ENCODE measurements at places on chromosomes 5 and 9. TPM values are rescaled to one million over a fixed set of nuclear protein-coding genes. Genes with fewer than 3 reads are reported as not detected.

GRCh38 chr5:131640043-131640856 is 5.2 kb upstream of the RAPGEF6 start:
- DNase-seq, result no peak

DNA sequence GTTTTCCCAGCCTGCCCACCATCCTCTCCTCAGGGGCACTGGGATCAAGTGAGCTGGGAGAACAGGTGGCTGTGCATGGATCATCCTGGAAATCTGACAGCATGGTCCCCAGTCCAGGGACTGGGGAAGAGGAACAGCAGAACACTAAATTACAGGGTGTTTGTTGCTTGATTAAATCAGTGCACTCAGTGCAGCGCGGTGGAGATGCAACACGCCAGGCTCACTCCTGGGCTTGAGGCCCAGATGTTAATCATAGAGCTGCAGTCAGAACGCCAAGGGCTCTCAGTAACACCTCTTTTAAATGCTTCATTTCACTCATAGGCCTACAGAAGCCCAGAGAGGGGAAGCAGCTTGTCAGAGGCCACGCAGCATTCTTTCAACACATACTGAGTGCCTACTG is 14.2 kb upstream of the LARP1 start:
- DNase-seq, result peak; percentile 76

DNA sequence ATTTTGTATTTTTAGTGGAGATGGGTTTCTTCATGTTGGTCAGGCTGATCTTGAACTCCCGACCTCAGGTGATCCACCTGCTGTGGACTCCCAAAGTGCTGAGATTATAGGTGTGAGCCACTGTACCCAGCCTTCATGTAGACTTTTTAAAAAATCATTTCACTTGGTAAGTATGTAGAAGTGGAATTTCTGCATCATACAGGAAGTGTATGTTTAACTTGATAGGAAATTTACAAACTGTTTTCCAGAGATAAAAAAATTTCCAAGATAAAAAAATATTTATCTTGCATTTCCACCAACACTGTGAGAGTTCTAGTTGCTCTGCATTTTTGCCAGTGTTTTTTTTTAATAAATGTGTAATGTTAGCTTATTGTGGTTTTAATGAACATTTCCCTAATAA is 155.8 kb downstream of the ZNF608 start:
- DNase-seq, result no peak

DNA sequence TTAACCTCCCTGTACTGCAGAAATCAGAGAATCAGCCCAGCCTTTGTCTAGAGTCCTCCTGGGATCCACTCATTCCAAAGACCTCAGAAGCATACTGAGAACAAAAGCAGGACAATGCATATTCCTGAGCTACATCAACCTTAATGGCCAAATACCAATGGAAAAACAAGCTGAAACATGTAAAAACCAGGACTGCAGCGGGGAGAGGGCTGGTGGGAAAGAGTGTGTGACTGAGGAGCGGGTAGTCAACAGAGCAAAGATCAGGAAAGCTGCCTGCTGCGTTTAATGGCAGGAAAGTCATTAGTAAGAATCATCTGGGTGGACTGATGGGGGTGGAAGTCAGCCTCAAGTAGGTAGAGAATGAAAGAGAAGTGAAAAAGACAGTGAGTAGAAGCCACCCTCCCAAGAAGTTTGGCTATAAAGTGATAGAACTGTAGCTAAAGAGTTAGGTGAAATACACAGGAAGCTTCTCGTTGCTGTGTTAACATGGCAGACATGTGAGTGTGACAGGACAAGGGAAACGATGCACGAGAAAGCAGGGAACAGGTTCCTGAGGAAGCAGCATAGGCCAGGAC is 88.1 kb downstream of the OTULIN start:
- no peak for DNase-seq

DNA sequence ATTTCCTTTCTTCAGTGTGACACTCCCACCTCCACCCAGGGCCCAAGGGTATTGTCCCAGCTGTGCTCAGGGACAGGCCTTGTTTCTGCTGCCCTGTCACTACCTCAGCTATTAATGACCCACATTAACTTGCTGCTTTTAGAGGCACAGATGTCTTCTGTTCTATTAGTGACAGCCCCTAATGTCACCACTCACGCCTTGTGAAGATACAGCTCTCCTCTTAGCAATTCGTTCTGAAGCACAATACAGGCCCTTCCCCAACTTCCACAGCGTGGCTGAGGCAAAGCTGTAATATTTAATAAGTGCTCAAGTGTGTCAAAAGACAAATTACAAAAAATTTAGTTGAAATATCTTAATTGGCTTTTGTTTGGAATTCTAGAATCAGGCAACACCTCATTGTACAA is 44.7 kb upstream of the HMGCS1 start:
- DNase-seq, result no peak

GRCh38 chr9:1429297-1429696 is 379.1 kb downstream of the DMRT2 start:
- peak; percentile 31 for DNase-seq

DNA sequence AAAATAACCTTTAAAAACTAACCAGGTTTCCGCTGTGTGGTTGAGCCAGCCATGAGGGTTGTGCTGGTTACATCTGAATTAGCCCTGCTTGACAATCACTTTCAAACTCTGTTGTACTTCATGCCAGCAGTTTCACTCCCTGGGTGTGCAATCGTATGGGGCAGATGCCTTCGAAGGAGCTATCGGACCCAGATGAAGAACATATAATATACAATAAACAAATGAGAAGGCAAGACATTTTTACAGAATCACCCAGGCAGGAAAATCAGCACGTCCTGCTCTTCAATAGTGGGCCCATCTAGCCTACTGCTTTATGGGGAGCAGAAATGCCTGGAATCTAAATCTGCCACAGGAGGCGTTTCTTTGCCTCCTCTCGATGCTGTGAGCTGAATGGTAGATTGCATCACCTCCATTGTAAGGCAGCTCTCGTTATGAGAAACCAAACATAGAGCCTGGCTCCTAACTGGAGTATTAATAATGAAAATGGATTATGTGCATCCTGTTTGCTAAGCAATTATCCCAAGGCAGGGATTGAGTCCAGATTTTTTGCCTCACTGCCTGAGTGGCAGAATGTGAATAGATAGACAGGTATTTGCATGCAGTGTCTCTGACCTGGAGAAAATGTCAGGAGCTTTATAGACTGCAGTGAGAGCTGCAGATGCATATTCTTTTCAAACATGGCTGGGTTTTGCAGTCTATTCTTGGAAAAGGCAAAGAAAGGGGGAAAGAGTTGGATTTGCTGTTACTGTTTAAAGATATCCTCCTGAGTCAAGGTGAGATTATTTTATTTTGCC is 143.3 kb upstream of the SMARCA2 start:
- DNase-seq, result no peak

DNA sequence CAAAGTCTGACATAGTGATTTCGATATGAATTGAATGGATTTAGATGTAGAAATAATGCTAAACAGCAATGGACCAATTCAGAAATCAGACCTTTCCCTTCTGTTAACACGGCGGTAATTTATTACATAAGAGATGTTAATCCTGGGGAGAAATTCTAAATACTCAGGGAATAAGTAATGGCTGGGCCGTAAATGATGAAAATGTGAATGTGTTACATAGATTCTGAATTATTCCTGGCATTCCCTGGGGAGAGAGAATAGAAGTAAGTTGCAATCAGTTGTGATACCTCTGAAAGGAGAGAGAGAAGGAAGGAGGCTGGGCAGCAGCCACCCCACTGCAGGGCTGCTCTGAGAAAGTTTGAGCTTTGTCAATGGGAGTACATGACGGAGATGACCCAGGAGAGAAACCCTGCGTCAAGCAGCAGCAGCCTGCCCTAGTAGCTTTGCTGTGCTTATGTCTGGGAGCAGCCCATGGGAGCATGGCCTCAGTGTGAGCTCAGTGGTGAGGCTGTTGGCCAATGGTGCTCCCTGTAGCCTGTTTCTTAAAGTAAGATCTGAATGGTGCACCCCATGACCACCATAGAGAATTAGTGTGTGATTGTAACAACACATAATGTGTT is 420.1 kb downstream of the MTRR start:
- DNase-seq, result no peak

DNA sequence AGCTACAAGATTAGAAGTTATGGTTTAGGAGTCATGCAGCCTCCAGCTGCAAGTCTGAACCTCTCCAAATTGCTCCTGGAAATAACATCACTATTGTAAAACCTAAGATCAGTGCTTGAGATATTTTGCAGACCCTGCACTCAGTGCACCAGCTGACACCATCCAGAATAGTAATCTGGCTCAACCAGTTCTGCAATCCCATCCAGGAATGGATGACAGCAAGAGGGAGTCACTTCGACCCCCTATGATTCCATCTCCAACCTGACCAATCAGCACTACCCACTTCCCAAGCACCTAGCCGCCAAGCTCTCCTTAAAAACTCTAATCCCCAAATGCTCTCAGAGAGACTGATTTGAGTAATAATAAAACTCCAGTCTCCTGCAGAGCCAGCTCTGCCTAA is 37.9 kb upstream of the NR4A3 start:
- no peak for DNase-seq

GRCh38 chr5:95132096-95132495 is 152.8 kb downstream of the MCTP1 start:
- no peak for DNase-seq

DNA sequence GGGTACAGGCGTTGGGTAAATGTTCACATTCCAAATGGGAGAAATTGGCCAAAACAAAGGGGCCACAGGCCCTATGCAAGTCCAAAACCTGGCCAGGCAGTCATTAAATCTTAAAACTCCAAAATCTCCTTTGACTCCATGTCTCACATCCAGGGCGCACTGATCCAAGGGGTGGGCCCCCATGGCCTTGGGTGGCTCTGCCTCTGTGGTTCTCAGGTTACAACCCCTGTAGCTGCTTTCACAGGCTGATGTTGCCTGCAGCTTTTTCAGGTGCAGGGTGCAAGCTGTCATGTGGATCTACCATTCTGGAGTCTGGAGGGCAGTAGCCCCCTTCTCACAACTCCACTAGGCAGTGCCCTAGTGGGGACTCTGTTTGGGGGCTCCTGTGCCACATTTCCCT is 44.8 kb downstream of the NLN start:
- no peak for DNase-seq

DNA sequence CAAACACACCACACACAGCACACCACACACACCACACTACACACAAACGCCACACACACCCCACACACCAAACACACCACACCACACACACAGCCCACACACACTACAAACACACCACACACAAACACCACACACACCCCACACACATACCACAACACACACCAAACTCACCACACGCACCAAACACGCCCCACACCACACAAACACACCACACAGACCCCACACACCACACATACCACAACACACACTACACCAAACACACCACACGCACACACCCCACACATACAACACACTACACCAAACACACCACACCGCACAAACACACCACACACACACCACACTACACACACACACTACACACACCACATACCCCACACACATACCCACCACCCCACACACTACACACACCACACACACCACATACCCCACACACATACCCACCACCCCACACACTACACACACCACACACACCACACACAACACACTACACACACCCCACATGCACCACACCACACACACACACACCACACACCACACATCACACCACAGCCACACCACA is 151.2 kb downstream of the ERCC6L2 start:
- DNase-seq, result no peak

GRCh38 chr9:114112325-114112724 is 13.2 kb upstream of the KIF12 start:
- no peak for DNase-seq

DNA sequence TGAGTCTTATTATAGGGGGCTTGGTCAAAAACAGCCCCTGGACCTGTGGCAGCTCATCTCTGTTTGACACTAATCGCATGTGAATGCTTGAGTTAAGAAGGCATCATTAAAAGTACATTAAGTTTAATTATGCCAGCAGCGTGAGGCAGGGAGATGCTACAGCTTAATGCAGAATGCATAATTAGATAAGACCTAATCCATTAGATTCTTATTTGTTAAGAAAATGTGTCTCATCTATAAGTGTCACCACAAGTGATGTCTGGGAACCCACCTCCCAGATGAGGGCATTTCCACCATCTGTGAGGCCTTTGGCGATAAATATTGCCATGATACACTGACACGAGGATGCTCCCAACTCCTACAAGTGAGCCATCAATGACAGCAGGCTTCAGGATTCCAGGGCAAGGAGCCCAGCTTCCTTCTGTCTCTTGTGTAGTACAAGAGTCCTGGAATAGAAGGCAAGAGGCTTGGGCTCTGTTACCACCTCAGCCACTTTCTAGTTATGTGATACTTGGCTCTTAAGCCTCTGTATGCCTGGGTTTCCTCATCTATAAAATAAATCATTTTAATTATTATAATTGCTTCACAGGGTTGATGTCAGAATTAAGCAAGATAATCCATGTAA is 202.7 kb downstream of the FAM114A2 start:
- no peak for DNase-seq

DNA sequence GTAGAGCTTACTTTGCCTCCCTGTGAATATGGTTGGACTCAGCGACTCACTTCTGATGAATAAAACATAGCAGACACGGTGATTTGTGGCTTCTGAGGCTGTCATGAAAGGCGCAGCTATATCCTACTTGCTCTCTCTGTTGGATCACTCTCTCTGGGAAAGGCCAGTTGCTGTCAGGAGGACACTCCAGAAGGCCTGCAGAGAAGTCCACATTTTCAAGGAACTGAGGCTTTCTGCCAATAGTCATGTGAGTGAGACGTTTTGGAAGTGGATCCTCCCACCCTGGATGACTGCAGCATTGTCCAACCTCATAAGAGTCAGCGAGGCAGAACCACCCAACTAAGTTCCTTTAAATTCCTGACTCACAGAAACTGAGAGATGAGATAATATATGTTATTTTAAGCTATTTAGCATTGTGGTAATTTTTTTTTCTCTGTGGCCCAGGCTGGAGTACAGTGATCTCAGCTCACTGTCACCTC is 156.0 kb upstream of the MAST4 start:
- DNase-seq, result no peak

GRCh38 chr5:42242881-42243485 is 180.3 kb upstream of the GHR start:
- no peak for DNase-seq

DNA sequence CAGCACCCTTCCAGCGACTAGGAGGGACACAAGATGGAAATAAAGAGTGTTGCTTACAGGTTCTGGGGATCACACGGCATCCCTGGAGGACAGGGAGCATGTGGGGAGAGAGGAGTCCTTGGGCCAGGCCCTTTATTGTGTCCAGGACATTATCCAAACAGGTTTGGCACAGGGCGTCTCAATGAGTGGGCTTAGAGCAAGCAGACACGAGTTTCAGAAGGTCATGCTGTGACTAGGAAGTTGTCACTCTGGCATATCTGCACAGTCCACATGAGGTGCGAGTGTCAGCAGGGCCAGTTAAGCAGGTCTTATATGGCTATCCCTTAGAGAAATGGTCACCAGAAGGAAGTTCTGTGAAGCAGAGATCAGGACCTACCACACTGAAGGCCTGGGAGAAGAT is 174.5 kb upstream of the OTULINL start:
- DNase-seq, result no peak

GRCh38 chr5:154570572-154571324 is 92.7 kb upstream of the HAND1 start:
- DNase-seq, result no peak

The IRX1 gene
- total RNA-seq, result 1.6 TPM

The OTP gene
- total RNA-seq, result not detected

The MORN5 gene
- total RNA-seq, result not detected

The C9orf152 gene
- not detected for total RNA-seq

The PCDHGA6 gene
- 7.3 TPM for total RNA-seq

The SOX30 gene
- total RNA-seq, result 0.11 TPM

The FAM78A gene
- 1.3 TPM for total RNA-seq
